ENCODE measurements at places on chromosomes 5 and 9. TPM values are rescaled to one million over a fixed set of nuclear protein-coding genes. Genes with fewer than 3 reads are reported as not detected.

Gene GOLGA1
- polyA plus RNA-seq, result 18.1 TPM

Gene NTMT1
- polyA plus RNA-seq, result 19.5 TPM

Gene SOHLH1
- polyA plus RNA-seq, result not detected

Gene SPINK6
- not detected for polyA plus RNA-seq

Gene ROPN1L
- polyA plus RNA-seq, result 1.6 TPM

Gene CEMIP2
- 48.0 TPM for polyA plus RNA-seq

Gene C5orf58
- polyA plus RNA-seq, result 0.43 TPM

Gene F2RL2
- polyA plus RNA-seq, result 0.35 TPM

Gene ACOT12
- 0.30 TPM for polyA plus RNA-seq

Gene SLC25A48
- polyA plus RNA-seq, result 1.7 TPM

Gene CAMK4
- polyA plus RNA-seq, result 16.1 TPM

- no peak for DNase-seq
Measured at GRCh38 chr9:14087576-14087975, 226.4 kb downstream of the NFIB start.

GRCh38 chr9:33140401-33141360, 26.5 kb downstream of the B4GALT1 start:
- no peak for DNase-seq

- DNase-seq, result no peak
Measured at GRCh38 chr5:34534523-34535103, 121.5 kb upstream of the RAI14 start.

- no peak for DNase-seq
Measured at GRCh38 chr9:90400091-90400490, 242.5 kb downstream of the DIRAS2 start.

DNA sequence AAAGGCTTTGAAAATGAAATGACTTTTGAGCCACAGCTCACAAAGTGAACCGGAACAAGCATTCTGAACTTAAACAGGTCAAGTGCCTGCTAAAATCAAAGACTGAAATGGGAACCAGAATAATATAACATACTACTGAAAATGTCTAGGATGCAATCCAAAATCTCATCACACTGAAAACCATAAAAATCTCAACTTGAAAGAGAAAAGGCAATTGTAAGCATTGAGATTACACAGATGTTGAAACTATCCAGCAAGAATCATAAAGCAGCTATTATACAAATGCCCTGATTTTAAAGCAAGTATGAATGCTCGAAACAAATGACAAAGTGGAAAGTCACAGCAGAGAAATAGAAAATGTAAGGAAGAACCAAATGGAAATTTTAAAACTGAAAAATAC, 211.5 kb upstream of the GAS1 start:
- no peak for DNase-seq

GRCh38 chr5:8924054-8924793, 621.7 kb downstream of the SEMA5A start:
- DNase-seq, result no peak

DNA sequence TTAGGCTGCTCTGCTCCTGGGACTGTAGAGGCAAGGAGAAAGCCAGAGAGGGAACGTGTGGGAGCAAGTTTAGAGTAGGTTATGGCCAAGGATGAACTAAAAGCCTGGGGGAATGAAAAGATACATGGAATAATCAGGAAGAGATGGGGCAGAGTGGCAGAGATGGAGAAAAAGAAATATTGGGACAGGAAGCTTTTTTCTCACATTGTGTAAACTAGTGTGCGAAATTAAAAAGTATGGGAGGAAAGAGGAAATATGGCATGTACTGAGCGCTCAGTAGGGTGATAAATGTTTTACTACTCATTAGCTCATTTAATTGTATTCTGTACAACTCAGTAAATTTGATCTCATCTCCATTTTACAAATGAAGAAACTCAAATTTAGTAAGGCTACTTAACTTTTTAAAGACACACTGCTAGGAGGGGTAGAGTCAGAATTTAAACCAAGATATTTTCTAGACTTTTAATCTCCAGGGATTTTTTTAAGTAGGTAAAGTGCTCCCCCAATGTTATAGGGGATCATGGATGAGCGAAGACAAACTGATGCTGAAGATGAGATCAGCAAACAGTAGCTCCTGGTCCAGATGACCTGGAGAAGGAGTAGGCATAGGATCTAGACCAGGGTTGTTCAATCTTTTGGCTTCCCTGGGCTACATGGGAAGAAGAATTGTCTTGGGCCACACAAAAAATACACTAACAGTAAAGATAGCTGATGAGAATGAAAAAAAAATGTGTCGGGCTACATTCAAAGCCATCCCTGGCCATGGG, 30.8 kb downstream of the ALDH1A1 start:
- DNase-seq, result no peak

DNA sequence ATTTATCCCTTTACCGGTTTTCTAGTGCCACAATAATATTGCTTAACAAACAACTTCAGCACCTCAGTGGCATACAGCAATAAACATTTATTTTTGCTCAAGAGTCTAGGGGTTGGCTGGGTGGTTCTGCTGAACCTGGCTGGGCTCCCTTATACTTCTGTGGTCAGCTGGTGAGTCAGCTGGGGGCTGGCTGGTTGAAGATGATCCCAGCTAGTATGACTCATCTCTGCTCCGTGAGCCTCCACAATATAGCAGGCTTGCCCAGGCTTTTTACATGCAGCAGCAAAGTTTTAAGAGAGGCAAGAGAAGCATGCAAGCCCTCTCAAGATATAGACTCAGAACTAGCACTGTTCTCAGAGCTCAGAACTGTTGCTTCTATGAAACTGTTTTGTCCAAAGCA, 523.5 kb upstream of the CLINT1 start:
- DNase-seq, result peak; percentile 85

- no peak for DNase-seq
Measured at GRCh38 chr9:8727191-8727590, 927.6 kb upstream of the DMAC1 start.

DNA sequence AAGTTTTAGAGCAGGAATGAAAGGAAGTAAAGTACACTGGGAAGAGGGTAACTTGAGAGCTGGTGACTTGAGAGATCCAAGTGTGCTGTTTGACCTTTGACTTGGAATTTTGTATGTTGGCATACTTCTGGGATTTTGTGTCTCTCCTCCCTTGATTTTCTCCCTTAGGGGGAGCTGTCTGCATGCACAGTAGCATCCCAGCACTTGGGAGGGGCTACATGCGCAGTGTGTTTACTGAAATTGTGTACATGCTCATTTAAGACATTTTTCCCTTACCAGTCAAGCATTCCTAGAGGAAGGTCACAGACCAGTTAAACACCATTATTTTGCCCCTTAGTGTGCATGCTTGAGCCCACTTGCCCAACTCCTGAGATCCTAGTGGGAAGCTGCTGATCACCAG, 120.1 kb downstream of the ZNF622 start:
- no peak for DNase-seq

- no peak for DNase-seq
Measured at GRCh38 chr9:12696931-12697622, 3.9 kb downstream of the TYRP1 start.

GRCh38 chr9:77983320-77983662, 48.3 kb downstream of the GNAQ start:
- no peak for DNase-seq

DNA sequence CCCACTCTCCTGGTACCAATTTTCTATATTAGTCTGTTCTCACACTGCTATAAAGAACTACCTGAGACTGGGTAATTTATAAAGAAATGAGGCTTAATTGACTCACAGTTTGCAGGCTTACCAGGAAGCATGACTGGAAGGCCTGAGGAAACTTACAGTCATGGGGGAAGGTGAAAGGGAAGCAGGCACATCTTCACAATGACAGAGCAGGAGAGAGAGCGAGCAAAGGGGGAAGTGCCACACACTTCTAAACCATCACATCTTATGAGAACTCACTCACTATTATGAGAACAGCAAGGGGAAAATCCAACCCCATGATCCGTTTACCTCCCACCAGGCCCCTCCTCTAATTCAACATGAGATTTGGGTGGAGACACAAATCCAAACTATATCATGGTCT, 72.2 kb downstream of the ATG10 start:
- no peak for DNase-seq

GRCh38 chr9:132752877-132753592, 82.8 kb downstream of the GTF3C4 start:
- DNase-seq, result no peak

- DNase-seq, result no peak
Measured at GRCh38 chr9:106897236-106897635, 34.3 kb downstream of the ZNF462 start.

DNA sequence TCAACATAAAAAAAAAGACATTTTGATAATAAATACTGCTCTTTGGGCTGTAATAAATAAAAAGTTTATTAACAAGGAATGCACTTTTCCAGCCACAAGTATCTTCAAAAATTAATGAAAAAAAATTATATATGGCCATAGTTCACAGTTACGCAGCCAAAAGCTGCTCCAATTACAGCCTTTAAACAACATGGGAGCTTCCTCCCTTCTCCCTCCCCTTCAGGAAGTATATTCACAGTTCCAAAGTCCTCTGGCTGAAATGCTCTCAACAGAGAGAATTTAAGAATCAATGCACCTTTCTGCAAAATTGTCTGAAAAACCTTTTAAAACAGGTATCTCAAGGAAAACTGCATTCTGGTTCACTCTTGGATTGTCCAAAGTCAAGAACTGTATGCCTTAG, 5.9 kb downstream of the PLK2 start:
- no peak for DNase-seq

- no peak for DNase-seq
Measured at GRCh38 chr9:69660304-69660703, 11.9 kb downstream of the APBA1 start.

GRCh38 chr5:120552638-120553037, 88.5 kb downstream of the PRR16 start:
- no peak for DNase-seq

DNA sequence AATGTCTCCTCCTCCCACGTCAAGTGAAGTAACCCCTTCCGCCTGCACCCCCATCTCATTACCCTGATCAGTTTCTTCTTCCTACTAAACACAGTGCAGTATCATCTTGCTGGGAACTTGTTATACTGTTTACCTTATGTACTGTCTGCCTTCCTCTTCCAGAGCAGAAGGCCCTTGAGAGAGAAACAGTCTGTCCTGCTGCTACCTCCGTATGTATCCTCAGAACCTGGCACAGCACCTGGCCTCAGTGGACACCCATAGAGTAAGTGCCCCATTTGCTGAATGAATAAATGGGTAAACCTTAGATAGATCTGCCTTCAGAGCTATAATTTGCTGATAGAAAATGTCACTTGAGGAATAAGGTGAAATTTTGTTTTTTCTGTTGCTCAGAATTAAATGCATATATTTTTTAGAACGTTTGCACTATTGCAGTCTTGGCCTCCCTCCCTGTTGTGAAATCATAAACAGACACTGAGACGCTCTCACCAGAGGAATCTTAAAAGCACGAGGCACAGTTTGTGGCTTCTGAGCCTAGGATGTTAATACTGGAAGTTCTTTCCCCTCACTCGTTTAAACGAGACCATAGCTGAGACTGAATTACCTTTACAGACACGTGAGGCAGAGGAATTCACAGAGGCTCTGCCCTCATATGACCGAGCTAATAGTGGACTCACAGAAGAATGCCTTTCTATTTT, 223.1 kb upstream of the DAP start:
- DNase-seq, result no peak

GRCh38 chr9:37902796-37903646, 906 bp downstream of the SLC25A51 start:
- DNase-seq, result no peak

- DNase-seq, result no peak
Measured at GRCh38 chr5:125263356-125263755, 516.9 kb upstream of the ZNF608 start.

- no peak for DNase-seq
Measured at GRCh38 chr9:81239388-81239787, 450.0 kb downstream of the TLE1 start.

DNA sequence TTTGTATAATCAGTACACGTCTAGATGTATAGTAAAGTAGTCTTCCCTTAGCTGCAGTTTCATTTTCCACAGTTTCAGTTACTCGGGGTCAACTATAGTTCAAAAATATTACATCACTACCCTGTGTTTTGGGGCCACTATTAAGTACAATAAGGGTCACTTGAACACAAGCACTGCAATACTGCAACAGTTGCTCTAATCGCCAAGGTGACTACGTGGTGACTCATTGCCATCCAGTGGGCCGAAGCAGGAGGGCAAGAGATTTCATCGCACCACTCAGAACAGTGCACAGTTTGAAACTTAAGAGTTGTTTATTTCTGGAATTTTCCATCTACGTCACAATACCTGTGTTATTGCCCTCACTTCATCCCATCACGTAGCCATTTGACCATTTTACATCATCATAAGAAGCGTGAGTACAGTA, at the start of gene ARL14EPL:
ARL14EPL (plus strand) TSS at position 379 of the 424 bp plus-strand sequence. CDS start 18,994 bp downstream, outside the sequence.
- peak; percentile 79 for DNase-seq

DNA sequence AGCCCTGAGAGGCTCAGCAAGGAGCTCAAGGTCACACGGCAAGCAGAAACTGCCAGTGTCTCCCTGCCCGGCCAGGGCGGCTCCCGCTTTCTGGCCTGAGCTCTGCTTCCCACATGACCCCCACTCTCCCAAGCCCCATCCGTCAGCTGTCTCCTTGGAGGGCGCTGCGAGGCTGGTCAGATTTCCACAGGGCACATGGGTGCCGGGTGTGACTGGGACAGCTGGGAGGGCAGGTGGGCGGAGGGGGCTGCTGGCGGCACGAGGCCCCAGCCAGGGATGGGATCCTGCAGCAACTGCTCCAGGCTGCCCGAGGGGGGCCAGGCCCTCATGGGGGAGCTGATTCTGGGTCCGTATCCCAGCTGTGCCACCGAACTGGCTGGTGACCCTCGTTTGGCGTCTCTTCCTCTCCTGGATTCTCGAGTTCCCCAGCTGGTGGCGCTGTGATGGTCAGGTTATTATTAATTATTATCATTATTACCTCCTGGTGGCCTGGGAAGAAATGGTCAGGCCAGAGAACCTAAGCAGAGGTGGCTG, 12.9 kb upstream of the WDR38 start:
- no peak for DNase-seq

Measured in left lung (tissue), 14 donors.